ENCODE measurements at places on chromosomes 7 and 10.

- DNase-seq = no peak
Observed at GRCh38 chr7:55129541-55130394, 111.0 kb downstream of the EGFR start.

- no peak for DNase-seq
Observed at GRCh38 chr7:49089717-49090116, 165.4 kb downstream of the CDC14C start.

DNA sequence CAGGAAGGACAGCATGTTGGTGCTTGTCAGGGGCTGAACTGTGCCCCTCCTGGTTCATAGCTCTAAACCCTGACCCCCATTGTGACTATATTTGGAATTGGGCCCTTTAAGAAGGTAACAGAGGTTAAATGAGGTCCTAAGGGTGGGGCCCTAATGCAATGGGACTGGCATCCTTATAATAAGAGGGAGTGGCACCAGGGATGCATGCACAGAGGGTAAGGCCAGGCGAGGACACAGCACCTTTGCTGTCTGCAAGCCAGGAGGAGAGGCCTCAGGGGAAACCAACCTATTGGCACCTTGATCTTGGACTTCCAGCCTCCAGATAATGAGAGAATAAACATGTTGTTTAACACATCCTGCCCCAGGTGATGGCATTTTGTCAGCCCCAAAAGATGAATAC lies 61.3 kb upstream of the EBF3 start:
- DNase-seq = no peak

DNA sequence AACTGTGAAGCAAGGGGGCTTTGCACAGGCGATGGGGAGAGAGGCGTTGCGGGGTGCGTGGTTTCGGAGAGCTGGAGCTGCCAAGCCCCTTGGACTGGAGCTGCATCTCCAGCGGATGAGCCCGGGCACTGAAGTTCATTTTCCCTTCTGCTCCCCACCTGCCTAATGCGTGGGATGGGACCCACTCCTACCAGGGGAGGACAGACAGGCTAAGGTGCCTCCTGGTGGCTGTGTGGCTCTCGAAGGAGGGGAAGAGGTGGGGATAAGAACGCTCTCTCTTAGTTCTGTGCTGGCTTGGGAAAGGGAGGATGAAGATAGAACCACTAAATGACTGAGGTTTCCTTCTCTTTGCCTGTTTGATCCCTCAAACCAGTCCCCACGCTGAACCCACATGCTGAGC lies 177.6 kb upstream of the PITRM1 start:
- no peak for DNase-seq

- DNase-seq = no peak
Observed at GRCh38 chr10:132619927-132620326, 82.3 kb downstream of the INPP5A start.

- no peak for DNase-seq
Observed at GRCh38 chr7:4851459-4852422, 10.1 kb downstream of the PAPOLB start.

Data from NCI-H1092 (cell line).